Left lung (tissue), 14 donors: ENCODE measurements at places on chromosomes 7 and 10. TPM values are rescaled to one million over a fixed set of nuclear protein-coding genes. Genes with fewer than 3 reads are reported as not detected.

DNA sequence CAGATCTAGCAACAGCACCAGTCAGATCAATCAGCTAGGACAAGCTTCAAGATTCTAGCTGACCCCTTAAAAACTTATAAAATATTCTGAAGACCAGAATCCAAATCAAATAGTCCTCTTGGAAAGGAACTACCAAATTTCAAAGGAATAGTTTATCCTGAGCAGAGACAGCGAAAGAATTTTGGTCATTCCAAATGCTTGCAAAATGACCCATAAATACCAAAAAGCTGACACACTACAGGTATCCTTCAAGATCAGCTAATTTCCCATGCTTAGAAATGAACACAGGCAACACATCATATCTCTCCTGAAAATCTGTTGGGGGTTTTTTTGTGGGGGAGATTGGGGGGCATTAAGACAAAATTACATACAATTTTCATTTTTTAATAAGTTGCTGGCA is 78.8 kb downstream of the PDSS1 start:
- no peak for DNase-seq

DNA sequence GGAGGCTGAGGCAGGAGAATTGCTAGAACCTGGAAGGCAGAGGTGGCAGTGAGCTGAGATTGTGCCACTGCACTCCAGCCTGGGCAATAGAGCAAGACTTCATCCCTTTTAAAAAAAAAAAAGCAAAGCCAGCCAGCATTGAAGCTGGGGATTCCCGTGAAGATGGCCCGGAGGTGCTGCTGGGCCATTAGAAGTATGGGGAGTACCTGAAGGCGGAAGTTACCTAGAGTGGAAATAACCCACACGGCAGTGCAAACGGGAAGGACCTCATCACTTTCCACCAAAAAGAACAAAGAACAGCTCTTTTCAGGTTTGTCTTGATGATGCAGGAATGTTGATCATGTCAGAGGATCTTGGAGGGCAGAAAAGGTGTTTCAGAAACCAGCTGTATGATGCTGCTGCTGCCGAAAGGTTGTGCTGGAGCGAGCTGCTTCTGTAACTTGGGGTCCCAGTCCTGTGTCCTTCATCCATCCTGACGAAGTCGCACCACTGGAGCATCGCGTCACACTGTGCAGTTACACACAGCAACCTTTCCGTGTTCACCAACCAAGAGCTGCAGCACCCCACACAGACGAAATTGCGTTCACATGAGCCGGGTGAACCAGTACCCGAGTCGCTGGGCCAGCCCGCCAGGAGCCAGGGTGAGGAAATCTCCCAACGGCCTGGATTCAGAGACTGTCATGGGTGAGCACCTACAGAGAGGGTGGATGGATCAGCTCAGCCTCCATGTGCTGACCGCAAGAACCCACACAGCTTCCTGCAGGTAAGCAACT is 8.2 kb downstream of the ZFAND2A start:
- DNase-seq: no peak

DNA sequence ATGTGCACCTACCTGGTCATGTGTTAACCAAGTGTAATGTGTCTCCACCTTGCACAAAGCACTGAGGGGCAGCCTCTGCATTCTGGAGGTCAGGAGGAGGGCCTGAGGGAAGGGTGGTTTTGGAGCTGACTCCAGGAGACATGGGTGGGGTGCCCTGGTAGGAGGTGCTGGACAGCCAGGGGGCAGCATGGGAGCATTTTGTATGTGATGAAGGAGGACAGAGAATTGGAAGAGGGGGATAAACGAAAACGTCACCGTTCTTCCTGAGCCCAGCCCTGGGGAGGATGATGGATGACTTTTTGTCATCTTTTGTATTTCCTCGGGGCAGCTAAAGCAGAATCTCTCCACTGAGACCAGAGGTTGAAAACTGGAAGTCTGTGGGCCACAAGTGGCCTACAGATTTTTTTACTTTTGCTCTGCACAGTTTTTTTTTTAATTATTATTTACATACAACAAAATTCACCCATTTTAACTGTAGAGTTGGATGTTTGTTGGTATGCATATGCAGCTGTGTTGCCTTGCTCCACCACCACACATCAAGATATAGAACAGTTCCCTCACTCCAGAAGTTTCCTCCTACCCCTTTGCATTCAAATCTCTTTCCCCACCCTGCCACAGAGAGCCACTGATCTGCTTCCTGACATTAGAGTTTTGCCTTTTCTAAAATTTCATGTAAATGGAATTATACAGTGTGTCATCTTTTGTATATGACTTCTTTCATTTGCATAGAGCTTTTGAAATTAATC is 242.5 kb downstream of the VTI1A start:
- DNase-seq: no peak

- peak; percentile 29 for DNase-seq
Observed at GRCh38 chr10:100817268-100817839, 72.0 kb downstream of the PAX2 start.

Gene PLCE1
- 26.7 TPM for polyA plus RNA-seq

GRCh38 chr7:29805886-29806207 is 461 bp upstream of the WIPF3 start:
- DNase-seq: no peak

Gene CLDN4
- 88.5 TPM for polyA plus RNA-seq

Gene PVRIG
- polyA plus RNA-seq: 6.8 TPM

Gene STRA8
- polyA plus RNA-seq: 0.40 TPM

Gene CCDC3
- polyA plus RNA-seq: 11.8 TPM
